ENCODE measurements at places on chromosomes 2 and 18.

DNA sequence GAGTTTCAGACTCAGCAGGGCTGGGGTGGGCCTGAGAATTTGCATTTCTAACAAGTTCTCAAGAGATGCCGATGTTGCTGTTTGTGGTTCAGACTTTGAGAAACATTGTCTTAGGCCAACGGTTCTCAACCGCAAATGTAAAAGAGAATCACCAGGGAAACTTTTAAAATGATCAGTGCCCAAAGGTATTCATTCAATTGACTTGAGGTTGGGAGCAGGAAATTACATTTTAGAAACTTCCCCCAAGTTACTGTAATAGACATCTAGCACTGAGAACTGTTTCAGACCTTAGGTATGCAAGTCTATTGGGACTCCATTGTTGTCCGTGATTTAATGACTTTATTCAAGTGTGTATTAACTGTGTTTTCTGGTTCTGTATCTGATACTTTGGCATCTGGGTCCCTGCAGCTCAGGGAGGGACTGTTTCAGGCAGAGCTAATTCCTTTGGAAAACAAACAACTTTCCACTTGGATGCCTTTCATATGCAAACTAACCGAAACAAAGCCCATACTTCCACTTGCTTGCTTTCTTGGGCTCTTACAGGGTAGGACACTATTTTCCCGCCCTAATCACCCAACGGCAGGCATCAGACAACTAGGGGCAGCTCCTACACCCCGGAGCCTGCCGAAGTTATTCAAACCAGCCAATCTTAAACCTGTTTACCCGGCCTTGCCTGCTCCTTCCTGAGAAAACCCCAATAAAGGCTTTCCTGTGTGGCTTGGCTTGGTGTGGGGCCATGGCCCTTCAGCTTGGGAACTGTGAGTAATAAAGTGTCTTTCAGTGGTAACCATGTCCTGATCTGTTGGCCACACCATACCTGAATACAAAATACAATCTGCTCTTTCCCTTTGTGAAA is 97.6 kb downstream of the POLE4 start:
- no peak for DNase-seq

DNA sequence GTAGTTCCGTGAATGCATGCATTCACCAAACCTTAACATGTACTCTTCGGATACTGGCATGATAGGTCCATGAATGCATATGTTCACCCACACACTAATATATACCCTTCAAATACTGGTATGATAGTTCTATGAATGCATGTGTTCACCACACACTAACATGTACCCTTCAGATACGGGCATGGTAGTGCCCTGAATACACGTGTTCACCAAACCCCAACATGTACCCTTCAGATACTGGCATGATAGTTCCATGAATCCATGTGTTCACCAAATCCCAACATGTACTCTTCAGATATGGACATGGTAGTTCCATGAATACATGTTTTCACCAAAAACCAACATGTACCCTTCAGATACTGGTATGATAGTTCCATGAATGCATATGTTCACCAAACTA is 48.5 kb upstream of the ALKAL2 start:
- DNase-seq = no peak

DNA sequence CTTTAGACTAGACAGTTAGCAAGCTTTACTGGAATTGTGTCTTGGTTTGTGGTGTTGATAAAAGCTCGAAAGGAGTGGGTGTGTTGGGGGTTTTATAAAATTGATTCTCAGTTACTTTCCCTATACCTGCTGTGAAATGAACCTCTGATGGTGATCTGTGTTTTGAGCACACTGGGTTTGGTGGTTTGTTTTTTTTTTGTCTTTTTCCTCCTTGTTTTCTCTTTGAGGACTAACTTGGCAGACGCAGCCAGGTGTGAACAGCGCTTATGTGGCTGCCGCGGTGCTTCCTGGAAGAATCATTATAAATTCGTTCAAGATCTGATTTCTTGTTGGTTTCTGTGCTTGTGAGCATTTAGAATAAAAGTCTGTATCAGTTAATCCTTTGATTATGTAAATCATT is 28.5 kb downstream of the GRHL1 start:
- DNase-seq = no peak

DNA sequence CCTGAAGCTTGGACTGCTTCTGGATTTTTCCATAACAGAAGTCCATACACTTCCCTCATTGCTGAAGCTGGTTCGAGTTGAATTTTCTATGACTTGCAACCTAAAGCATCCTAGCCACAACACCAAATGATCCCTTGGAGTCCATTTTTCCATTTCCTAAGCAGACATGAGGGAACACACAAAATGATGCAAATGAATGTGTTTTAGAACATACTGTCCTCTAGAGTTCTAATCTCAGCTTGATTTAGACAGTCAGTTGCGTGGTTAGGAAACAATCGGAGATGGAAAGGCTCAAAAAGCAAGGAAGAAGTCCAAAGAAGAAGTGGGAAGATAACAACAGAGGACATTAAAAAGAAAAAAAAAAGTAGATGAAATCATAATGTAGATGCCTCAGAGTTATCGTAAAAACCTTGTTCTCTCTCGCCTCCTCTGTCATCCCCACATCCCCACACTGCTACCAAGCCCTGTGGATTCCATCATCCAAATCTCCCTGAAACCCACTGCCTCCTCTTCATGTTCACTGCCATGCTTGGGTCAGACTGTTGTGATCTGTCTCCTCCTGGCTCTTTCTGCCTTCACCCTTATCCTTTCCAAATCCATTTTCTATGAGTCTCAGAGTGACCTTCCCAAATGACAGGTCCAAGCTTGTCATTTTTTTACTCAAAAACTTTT is 58.4 kb downstream of the TMEM247 start:
- DNase-seq = no peak

DNA sequence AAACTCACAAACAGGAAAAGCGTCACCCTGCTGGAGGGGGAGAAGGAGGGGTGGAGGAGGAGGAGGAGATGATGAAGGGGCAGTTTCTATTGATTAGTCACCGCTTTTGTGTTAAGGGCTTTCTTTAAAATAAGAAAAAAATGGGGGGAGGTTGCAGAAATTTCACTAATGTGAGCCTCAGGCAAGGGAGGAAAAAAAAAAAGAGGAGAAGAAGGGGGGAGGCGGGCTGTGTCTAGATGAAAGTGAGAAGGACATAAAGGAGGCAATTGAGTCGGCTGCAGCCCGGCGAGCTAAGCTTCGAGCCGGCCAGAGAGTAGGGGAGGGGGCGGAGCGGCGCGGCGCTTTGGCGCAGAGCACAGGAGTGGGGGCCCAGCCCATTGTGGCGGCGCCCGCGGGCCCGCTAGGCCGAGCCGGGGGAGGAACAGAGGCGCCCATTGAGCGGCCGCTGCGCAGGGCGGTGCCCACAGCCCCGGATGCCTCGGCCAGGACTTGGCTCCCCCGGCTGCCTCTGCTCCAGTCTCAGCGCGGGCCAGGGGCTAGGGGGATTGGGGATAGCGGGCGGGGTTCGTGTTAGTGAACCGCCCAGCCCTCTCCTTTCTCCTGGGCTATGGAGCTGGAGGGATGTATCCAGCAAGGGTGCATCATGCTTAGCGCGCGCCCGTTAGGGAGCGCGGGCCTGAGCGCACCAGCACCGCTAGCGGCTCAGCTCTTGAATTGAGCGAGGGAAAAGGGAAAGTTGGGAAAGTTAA is 7.9 kb downstream of the PAX3 start:
- peak; percentile 32 for DNase-seq

- no peak for DNase-seq
Observed at GRCh38 chr2:111673526-111673925, 210.5 kb downstream of the ANAPC1 start.

- DNase-seq = peak; percentile 83
Observed at GRCh38 chr2:191486584-191487320, 191.2 kb upstream of the NABP1 start.

GRCh38 chr2:184119989-184120800 is 478.1 kb upstream of the ZNF804A start:
- DNase-seq = no peak

GRCh38 chr2:100192825-100193224 is 50.4 kb upstream of the AFF3 start:
- DNase-seq = no peak

DNA sequence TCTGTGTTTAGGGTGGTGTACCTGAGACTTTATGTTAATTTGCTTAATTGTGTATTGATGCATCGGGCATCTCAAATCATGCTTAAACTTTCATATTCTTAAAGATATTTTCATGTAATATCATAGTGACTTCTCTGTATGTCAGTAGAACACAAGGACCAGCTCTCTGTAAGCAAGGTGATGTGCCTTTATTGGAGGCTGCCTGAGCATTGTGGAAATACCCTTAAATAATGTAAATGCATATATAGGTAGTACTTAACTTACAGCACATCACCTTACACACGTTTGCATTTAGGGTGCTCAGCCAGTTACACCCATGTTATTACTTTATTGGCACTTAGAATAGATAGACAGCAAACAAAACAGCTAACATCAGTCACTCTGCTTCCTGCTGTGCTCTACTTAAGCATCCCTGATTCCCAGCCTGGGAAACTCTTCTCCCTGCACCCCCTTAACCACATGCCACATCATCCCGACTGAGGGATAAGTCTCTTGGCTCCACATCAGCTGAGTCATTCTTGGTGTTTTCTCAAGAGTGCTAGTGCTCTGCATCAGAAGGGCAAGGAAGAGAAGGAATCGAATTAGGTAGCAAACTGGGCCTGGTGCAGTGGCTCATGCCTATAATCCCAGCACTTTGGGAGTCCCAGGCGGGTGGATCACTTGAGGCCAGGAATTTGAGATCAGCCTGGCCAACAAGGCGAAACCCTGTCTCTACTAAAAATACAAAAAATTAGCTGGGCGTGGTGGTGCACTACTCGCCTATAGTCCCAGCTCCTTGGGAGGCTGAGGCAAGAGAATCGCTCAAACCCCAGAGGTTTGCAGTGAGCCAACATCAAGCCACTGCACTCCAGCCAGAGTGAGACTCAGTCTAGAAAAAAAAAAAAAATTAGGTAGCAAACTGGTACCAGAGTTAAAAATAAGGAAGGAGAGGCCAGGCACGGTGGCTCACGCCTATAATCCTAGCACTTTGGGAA is 108.7 kb downstream of the MAP3K20 start:
- DNase-seq = no peak

DNA sequence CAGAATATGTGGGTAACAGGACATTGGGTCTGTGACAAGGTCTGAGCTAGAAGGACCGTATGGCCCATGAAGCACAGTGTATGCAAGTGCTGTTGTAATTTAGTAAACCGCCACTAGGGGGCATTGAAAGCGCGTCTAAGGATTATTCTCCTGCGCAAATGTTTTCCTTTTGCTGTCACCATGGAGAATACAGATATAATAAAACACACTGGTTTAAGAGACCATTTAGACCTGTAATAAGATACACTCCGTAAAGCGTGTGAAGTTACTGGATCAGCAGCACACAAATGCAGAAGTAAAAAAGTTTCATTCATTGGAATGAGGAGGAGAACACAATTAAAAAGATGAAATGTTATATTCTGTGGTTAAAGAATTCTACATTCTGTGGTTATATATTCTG is 272.4 kb downstream of the AGAP1 start:
- peak; percentile 68 for DNase-seq

DNA sequence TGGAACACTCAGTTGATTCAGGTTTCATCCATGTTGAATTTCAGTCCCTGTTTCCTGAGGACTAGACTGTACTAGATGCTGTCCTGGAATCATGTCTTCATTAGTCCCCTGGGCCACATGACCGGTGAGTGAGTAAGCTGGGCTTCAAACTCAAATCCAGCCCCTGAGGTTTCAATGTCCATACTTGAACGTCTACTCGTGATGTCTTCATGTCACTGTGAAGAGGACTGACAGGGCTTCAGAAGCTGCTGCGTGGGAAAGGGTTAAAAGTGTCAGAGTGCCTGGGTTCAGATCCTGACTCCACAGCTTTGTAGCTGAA is 101.2 kb downstream of the CDK15 start:
- DNase-seq = no peak

All from SW480 (cell line).